ENCODE measurements at places on chromosomes 3 and 15.

GRCh38 chr15:98025237-98025636 lies 64.7 kb downstream of the ARRDC4 start:
- no peak for DNase-seq

DNA sequence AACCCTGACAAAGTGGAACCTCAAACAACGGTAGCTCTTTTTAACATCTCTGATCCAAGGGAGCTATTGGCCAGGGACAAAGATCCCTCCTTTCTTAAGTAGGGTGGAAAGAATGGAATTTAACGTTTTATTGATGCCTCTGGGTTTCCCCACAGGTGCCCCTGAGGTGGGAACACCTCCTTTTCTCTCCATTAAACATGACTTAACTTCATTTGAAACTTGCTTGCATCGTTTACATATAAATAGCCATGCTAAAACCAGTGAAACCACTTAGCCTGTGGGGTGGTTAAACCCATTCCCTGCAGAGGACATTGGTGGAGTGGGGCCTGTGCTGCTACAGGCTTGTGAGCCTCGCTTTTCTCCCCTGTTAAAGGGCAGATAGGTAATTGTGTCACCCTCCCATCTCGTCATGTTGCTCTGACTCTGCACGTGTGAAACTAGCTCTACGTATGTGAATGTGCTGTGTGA lies 9.7 kb downstream of the CGNL1 start:
- DNase-seq, result no peak

DNA sequence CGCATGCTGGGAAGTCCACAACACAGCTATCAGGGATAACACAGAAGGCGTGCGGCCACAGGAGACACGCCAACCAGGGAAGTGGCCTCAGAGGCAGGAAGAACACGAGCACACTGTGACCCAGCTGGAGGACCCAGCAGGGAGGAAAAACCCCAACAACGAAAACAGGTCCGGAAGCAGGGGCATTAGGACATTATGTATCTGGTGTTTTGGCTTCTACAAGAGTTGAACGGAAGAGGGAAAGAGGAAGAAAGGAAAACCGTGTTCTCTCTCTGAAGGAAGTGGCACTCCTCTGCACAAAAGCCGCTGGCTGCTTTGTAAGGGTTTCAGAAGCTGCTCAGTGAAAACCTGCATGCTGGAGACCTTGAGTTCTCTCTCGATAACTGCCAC lies 61.8 kb downstream of the HACD2 start:
- no peak for DNase-seq

- no peak for DNase-seq
These were observed 939 bp upstream of the ULK3 start for GRCh38 chr15:74843891-74844299.

- DNase-seq, result no peak
These were observed 10.8 kb downstream of the PLA2G4D start for GRCh38 chr15:42083605-42083908.

DNA sequence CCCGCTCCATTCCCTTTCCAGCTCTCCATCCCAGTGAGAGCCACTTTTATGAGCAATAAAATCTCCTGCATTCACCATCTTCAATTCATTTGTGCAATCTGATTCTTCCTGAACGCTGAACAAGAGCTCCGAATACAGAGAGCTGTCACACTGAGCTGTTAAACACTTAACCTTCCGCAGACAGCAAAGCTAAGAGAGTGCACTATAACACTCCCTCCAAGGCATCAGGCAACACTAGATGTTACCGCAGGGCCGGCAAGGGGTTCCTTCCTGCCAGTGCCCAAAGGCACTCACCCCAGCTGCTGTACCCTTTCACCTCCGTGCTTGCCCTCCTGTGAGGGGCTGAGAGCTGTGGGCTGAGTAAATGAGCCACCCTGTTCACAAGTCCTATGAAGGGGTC lies 85.6 kb downstream of the BCHE start:
- DNase-seq, result no peak

DNA sequence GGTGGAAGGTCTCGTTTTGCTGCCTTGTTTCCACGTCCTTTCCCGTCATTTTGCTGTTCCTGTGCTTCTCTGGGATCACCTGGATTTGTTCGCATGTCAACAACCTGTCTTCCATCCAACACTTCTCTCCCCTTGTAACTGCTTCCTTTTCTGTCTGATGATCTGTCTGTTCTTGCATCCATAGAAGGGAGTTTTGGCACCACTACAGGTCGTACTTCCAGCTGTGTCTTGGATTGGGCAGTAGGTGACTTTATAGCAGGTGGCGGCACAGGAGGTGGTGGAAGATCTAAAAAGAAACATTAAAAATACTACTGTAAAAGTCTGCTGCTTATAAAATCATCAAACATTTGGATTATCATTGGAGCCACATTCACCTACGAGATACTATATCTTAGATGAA lies 1161.0 kb downstream of the ROBO1 start:
- DNase-seq, result no peak

DNA sequence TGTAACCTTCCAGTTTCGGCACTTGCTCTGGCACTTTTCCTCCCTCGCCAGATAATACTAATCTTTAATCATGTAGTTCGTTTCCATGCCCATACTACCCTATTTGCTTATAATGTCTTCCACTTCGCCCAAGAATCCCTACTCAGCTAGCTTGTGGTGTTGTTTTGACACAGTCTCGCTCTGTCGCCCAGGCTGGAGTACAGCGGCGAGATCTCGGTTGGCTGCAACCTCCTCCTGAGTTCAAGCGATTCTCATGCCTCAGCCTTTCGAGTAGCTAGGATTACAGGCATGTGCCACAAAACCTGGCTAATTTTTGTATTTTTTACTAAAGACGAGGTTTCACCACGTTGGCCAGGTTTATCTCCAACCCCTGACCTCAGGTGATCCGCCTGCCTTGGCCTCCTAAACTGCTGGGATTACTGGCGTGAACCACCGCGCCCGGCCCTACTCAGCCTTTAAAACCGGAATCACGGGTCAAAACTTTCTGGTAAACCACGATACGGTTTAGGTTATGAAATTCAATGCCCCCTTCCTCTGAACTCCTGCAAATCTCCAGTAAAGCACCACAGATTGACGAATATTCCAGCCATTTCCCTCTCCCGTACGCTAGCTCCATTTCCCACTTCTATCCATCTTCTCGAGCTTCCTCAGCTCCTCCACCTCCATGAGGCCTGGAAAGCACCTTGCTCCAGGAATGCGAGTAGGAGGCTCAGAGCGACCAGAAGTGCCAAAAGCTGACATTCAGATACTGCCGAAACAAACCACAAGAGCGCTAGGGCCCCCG lies 878 bp upstream of the RAD51 start:
- no peak for DNase-seq

DNA sequence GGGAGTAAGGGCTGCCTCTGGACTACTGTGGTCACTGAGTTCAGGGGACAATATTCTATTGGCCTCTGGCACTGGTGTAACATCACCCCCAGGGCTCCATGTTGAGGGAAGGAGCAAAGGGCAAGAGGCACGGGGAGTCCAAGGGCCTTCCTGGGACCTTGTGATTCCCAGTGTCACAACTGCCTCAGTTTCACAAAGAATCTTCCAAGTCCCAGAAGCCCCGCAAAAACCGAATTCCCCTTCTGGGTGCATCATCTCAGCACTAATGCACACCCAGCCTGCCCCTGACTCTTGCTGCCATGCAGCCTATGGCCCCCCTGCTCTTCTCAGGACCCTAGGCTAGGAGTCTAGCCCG lies 5.5 kb downstream of the AMOTL2 start:
- no peak for DNase-seq

DNA sequence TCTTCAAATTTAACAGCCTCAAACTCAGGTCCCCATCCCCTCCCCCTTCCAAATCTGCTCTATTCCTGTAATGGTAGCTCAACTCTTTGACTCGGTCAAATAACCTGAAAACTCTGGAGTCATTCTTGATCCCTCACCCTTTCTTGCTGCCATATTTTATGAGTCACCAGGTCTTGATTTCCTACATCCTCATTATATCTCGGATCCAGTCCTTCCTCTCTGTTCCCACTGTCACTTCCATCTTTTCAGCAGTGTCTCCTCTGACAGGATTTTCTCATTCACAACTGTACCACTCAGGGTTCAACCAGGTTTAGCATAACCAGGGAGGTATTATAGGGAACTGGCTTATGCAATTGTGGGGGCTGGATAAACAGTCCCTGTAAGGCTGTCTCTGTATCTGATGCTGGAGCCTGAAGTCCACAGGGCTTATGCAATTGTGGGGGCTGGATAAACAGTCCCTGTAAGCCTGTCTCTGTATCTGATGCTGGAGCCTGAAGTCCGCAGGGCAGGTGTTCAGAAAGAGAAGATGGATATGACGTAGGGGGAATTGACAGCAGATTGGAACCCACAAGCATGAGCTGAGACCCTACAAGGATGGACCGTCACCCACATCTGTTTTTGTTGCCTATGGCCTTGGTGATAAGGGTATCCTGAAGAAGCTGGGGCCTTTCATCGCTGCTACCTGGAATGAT lies 9.1 kb upstream of the FETUB start:
- DNase-seq, result no peak

- no peak for DNase-seq
These were observed 116.5 kb downstream of the ANO10 start for GRCh38 chr3:43505351-43505750.

DNA sequence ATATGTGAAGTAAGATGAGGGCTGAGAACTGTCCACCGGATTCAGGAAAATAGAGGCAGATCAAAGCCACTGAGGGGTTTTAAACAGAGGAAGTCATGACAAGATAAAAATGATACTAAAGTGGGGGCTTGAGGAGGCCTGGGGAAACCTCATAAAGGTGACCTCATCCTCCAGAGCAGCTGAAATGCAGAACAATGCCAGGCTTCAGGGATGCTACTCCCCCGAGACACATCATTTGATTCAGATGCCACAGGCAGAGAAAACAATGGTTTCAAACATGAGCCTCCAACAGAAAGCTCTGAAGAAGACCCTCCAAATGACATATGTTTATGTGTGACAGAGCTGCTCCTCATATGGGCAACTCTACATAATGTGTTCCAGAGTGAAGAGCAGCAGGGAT lies 6.4 kb downstream of the CFAP20DC start:
- no peak for DNase-seq

- DNase-seq, result no peak
These were observed 140.7 kb downstream of the IMPG2 start for GRCh38 chr3:101179637-101180036.

DNA sequence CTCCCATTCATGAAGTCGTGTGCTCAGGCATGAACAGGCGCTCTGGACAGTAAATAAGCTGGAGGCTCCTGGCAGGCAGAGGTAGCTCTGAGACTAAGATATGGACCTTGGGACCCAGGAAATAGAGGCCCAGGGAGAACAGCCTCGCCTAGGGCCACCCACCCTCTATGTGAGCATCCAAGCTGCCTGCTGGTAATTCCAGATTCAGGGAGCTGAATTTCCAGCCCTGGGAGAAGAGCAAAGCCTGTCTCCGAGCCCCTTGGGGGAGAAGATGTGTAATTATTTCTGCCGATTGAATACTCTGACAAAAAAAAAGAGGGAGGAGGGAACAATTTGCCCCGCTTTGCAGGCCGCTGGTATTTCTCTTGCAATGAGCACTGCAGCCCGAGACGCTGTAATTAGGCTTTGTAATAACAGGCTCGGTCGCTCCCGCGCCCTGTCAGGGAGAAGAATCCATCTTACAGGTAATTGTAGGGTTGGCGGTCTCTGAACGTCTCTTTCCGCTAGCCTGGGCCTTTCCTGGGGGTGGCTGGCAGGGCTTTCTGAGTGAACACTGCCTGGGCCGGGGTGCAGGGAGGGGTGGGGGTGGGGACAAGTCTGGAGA lies 131.5 kb downstream of the WNT7A start:
- DNase-seq, result no peak

DNA sequence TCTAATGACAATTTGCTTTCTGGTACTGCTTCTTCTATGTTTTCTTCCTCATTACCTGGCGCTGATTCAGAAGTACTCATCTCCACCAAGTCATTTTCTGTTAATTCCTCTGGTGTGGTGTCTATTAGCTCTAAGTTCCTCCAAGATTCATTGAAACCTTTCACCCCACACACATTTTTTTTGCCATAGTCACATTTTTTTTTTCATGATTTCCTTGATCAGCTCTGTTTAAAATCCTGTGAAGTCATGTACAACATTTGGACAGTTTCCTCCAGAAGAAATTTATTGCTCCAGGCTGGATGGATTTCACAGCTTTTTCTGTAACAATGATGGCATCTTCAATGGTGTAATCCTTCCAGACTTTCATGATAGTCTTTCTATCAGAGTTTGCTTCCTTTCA lies 243.2 kb upstream of the VEPH1 start:
- DNase-seq, result no peak

DNA sequence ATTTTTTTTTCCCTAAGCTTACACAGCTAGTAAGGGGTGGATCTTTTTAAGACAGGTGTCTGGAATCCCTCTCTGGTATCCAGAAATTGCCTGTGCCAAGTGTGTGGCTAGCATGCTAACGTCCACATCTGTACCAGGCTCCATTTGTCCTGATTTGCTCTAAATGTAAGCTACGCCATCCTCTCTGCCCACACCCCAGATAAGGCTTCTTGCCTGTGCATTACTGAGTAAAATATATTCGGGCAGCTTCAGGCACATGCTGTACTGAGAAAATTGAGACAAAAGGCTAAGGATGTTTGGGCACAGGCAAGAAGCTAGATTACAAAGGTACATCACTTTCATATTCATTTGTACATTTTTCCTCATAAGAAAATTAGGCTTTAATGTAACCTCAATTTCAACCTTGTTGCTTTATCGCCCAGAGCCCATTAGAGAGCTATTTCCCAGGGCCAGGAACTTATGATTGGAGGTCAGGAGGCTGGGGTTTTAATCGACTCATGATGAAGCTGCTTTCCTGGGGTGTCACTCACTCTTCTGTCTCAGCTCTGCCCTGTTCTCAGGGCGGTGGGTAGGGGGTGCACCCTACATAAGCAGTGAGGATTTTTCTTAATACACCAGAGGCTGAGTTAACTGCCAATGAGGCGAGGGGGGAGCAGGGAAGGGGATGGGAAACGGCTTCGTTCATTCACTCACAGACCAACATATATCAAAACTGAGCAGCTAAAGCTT lies 106.3 kb downstream of the RORA start:
- DNase-seq, result no peak

GRCh38 chr15:70855764-70856163 lies 1.8 kb upstream of the LARP6 start:
- DNase-seq, result no peak

DNA sequence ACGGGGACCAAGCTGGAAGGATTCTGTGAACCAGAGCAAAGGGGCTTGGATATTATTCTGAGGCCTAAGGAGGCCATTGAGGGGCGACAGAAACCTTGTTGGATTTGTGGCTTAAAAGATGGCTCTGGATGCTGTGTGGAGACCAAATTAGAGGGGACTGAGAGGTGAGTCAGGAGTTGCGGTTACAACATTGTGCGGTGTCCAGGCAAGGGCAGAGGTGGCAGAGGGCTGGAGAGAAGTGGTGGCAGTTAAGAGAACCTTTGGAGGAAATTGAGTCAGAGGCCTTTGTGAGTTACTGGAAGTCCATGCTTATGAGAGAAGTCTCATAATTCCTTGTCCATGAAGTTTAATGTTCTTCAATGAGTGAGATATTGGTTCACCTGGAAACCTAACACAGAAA lies 143.2 kb downstream of the FAM43A start:
- DNase-seq, result no peak

- DNase-seq, result no peak
These were observed 40.0 kb downstream of the CRTAP start for GRCh38 chr3:33153782-33154181.

- DNase-seq, result no peak
These were observed 13.7 kb upstream of the PRKCD start for GRCh38 chr3:53147151-53147902.

- peak; percentile 44 for DNase-seq
These were observed 898.2 kb downstream of the MCTP2 start for GRCh38 chr15:95129574-95129973.
